ENCODE measurements at places on chromosomes 4 and X.

DNA sequence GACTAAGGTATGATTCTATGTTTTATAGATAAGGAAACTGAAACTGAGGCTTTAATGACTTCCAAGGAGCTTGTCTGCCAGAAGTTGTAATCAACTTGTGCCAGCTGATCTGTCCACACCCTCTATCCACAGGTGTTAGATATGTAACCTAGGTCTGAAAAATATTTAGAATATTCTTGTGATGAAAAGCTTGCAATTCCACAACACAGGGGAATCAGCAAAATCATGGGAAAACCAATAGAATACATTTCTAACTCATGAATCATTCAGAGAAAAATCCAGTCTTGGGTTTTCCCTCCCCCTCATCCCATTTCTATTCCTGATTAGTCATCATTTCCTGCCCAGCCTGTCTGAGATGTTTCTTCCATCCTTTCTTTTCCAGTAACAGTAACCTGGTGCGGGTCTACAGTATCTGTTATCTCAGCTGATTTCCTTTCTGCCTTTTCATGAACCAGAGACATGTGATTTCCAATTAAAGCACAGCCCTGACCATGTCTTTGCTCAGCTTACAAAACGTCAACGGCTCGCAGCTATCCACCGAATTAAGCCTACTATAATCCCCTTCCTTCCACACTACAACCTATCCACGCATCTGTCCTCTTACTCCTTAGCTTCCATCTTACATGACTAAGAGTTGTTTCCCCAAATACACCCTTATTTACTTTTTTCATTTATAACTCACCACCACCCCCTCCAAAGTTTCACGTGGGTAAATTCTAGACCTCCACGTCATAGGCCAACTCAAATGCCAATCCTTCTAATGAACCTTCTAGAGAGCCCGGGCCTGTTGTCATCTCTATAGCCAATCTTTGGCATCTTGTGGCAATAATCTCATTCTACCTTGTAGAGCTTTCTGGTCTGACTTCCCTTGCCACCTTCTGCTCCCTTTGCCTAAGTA is 961 bp upstream of the NOCT start:
- DNase-seq: peak; percentile 93

GRCh38 chr4:77711469-77711868 is 105.8 kb downstream of the CXCL13 start:
- DNase-seq: no peak

- no peak for DNase-seq
These were observed 84.0 kb downstream of the NHSL2 start for GRCh38 chrX:71994601-71995000.

GRCh38 chr4:8081171-8081570 is 77.4 kb downstream of the ABLIM2 start:
- no peak for DNase-seq

DNA sequence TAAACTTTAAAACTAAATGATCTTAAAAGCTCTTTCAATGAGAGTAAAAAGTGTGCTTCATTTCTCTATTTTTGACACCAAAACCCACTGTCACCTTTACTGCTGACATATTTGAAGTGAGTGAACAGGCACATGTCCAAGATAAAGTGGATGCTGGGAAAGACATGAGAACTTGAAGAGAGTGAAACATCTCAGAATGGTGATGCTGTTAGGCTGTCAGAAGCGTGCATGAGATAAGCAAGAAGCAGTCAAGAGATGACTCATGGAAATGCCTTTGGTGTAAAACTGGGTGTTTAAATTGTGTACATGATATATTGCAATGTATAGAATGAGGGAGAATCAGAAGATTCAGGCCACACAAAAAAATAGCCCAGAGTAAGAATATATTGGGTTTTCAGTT is 21.8 kb upstream of the GBA3 start:
- peak; percentile 14 for DNase-seq

DNA sequence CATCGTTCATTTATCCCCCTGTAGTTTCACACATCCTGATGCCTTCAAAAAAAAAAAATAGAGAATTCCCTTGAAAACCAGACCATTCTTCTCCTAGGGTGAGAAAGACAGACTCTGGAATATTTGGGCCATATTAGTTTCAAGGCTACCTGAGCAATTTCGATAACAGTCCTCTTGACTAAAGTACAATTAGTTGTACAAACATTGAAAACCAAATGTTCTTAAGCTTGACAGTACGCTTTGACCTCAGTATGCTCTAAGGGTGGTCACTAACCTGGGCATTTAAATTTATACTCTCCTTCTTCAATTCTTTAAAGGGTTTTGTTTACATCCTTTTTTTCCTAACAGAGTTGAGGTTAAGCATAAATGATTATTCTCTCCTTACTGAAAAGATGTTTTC is 364.6 kb upstream of the FTHL17 start:
- no peak for DNase-seq

DNA sequence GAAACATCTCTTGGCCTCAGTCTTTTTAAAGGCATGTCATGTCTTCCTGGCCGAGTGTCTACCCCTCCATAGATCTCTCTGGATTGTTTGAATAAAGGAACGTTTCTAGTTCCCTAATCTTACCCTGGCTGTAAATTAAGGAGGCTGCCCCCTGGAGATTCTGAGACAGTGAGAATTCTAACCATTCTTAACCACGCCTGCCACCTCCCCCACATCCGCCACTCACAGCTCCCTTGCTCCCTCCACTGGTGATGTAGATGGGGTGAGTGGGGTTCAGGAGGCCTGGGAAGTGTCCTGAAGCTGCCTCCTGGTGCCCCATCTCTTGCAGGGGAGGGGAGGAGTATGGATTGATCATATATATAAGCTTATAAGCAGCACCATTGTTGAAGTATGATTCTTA is 48.0 kb upstream of the TRIM2 start:
- no peak for DNase-seq

DNA sequence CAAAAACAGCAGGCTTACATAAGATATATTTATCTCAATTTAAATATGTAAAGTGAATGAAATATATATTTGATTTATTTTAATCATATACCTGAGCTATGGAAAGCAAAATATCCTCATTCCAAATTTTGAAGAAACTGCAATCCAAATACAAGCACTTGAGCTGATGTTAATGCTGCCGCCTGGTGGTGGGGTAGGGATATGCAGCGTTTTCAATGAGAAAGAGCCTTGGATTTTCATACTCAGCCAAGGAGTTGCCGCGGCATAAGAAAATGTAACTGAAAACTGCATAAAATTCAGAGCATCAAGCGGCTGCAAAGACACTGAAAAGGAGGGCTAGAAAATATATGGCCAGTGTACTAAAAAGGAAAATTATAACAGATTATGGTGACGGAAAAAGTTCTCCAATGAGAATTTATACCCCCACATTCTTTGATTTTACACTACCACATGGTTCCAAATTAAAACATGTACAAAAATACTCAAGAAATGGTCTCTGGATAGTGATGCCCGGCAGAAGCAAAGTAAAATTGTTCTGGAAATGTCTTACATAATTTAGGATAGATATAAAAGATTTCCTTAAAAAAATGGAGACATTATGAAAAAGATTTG is 660.3 kb upstream of the PITX2 start:
- peak; percentile 64 for DNase-seq

DNA sequence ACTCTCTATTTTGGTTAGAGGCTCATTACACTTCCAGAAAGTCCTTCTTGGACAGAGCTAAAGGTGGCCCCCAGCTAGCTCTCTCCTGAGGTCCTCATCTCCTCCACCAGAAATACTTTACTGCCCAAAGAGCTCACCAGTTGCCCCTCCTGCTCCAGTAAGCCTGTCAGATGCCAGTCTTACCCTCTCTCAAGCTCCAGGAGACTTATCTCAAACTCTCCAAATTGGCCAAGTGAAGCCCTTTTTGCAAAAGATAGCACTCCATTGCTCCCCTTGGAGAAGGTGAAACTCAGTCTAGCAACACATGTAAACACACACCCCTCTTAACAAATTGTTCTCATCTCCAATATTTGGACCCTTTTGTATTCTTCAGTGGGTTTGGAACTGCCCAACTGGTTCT is 128.5 kb downstream of the ZNF330 start:
- DNase-seq: no peak

GRCh38 chr4:5043579-5043978 is 7.7 kb upstream of the STK32B start:
- no peak for DNase-seq

DNA sequence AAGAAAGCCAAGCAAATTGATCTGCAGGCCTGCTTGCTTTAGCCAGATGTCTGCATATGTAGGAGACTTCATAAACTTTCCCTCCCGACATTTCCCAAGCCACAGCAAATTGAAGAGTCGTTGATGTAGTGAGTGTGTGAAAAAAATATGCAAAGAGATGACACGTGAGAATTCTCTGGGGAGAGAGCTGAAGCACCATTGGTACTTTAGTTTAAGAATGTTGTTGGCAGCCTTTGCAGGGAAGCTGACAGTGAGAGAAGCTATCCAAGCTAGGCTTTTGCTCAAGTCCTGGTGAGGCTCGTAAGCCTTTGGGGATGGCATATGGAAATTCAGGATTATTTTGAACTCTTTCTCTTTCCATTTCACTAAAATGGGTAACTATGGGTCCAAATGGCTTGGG is 87.5 kb downstream of the GLRA2 start:
- peak; percentile 38 for DNase-seq

DNA sequence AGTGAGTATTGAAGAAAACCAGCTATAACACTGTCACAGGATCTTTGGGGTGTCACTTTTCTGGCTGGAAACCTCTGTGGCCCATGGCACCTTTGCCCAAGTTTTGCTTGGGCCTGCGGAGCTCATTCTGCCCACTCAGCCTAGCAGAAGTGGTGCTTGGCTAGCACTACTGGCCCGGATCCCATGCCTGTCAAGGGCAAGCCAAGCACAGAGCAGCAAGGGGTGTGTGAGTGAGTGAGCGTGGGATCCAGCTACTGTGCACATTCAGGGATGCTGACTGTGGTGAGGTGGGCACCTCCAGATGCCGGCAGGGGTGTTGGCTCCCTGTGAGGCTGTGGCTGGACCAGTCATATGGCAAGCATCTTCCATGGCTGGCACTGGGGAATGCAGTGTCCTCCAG is 55.4 kb upstream of the RASGEF1B start:
- no peak for DNase-seq

- DNase-seq: peak; percentile 68
These were observed 93.2 kb upstream of the AP1S2 start for GRCh38 chrX:15947648-15948317.

DNA sequence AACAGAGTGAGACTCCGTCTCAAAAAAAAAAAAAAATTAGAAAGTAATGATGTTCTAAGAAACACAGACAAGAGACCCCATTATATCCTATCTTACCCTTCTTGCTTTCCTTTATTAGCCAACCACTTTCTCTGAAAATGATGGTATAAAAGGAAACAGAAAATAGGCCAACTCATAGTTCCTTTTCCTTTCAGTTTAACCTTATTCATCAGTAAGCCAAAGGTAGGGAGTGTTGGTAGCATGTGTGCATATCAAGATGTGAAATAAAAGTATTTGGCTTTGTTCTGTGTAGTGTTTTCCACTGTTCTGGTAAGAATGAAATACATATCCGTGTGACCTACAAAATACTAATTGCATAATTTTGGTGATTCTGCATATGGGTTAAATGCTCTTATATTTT is 266.6 kb downstream of the ZNF674 start:
- DNase-seq: no peak

DNA sequence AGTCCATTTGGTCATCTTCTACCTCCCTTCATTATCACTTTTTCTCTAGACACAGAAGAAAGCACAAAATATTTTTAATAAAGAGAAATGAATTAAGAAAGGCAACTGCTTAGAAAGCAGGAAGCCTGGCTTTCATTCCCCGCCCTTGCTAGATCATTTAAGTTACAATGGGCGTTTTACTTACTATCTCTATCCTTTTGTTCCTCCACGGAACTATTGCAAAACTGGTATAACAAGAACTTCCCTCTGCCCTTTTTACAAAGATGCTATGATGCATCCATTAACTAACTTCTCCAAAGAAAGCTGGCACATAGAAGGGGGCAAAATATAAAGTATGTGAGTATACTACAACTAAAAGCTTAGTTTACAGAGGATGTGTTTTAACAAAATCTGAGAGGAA is 434.5 kb upstream of the FTHL17 start:
- no peak for DNase-seq

DNA sequence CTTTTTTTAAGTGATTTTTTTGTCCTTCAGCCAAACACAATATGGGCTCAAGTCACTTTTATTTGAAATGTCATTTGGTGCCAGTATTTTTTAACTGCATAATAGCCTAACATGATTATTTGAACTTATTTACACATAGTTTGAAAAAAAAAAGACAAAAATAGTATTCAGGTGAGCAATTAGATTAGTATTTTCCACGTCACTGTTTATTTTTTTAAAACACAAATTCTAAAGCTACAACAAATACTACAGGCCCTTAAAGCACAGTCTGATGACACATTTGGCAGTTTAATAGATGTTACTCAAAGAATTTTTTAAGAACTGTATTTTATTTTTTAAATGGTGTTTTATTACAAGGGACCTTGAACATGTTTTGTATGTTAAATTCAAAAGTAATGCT is 62.1 kb downstream of the EDNRA start:
- peak; percentile 67 for DNase-seq

GRCh38 chrX:11766487-11766886 is 8.4 kb downstream of the MSL3 start:
- DNase-seq: no peak

DNA sequence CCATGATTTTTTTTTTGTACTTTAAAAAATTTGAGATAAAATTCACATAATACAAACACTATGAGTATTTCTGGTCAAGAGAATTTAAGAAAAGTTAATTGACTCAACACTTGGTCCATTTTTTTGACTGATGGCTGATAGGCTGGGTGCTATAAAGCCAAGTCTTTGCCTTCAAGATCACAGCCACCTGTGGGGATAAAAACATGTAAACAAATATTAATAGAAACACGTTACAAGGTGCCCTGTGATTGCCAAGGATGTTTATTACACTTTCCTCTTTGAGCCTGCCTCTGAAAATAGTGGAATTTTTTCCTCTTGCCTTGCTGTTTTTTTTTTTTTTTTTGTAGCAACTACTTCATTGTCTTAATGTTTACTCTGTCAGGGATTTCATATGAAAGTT is 63.3 kb downstream of the FHIP1A start:
- DNase-seq: no peak

- no peak for DNase-seq
These were observed 2.1 kb downstream of the MAGEB2 start for GRCh38 chrX:30217465-30217864.

DNA sequence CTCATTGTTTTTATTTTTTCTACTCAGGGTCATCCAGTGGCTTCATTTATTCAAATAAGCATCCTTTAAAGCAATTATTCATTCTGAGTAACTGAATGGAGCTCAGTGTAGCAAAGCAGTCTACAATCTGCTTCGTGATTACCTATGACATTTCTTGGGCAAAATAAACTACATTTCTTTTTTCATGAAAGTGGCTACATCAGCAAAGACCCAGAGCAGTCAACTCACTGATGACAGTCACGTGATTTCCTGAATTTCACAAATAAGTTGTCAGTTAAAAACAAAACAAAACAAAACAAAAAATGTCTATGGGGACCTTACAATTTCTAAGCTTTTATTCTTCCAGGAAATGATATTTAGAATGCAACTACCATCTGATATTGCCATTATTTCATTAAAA is 182.1 kb downstream of the VEGFC start:
- DNase-seq: no peak

- no peak for DNase-seq
These were observed 54.5 kb downstream of the ANXA5 start for GRCh38 chr4:121642292-121642691.

- DNase-seq: no peak
These were observed 105.0 kb upstream of the NR0B1 start for GRCh38 chrX:30414144-30414543.

- DNase-seq: peak; percentile 21
These were observed 568 bp downstream of the FHDC1 start for GRCh38 chr4:152936446-152937335.

GRCh38 chrX:55709735-55710134 is 7.8 kb upstream of the RRAGB start:
- DNase-seq: peak; percentile 35

- DNase-seq: no peak
These were observed 528.2 kb upstream of the FAT1 start for GRCh38 chr4:187251896-187252295.
